ENCODE measurements at places on chromosomes 3 and 15. TPM values are rescaled to one million over a fixed set of nuclear protein-coding genes. Genes with fewer than 3 reads are reported as not detected.
A peak's percentile ranks its signal among the peaks of the same experiment; 100 is the strongest.

GRCh38 chr3:76171647-76172046 lies 386.3 kb upstream of the ZNF717 start:
- no peak for ATAC-seq

- no peak for ATAC-seq
These were observed 926 bp upstream of the SKOR1 start for GRCh38 chr15:67824197-67824968.

DNA sequence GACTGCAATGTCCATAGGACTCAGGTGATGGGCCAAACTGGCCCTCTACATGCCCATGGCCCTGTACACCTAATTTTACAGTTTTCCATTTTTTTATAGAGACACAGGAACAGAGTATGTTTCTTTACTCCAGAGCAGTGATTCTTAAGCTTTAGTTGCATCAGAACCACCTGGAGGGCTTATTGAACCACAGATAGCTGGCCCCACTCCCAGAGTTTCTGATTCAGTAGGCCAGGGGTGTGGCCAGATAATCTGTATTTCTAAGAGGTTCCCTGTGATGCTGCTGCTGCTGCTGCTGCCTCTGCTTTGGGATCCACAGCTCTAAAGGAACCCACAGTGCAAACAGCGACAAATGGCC lies 5.1 kb downstream of the RBP1 start:
- ATAC-seq, result peak; percentile 80

The WDR93 gene
- not detected for total RNA-seq

DNA sequence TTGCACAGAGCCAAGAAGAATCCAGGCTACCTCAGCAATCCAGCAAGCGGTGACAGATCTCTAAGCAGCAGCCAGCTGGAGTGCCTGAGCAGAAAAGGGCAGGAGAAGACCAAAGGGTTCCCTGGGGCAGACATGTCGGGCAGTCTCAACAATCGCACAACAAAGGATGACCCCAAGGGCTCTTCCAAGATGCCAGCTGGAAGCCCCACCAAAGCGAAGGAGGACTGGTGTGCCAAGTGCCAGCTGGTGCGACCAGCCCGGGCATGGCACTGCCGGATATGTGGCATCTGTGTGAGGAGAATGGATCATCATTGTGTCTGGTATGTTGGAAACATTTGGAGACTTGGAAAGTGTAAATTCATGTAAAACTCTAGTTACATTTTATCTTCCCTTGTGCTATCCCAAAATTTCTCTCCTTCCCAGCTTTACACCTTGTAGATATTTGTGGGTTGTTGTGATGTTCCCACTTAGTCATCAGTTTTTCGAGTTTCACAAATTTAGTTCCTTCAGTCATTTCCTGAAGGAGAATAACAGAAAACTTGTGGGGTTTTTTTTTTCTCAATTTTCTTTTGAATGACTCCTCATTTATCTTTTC lies 6.4 kb downstream of the ZDHHC23 start:
- no peak for ATAC-seq

- no peak for ATAC-seq
These were observed 135.4 kb upstream of the PFN2 start for GRCh38 chr3:150105886-150106612.

The CCDC50 gene
- total RNA-seq, result 18.7 TPM

DNA sequence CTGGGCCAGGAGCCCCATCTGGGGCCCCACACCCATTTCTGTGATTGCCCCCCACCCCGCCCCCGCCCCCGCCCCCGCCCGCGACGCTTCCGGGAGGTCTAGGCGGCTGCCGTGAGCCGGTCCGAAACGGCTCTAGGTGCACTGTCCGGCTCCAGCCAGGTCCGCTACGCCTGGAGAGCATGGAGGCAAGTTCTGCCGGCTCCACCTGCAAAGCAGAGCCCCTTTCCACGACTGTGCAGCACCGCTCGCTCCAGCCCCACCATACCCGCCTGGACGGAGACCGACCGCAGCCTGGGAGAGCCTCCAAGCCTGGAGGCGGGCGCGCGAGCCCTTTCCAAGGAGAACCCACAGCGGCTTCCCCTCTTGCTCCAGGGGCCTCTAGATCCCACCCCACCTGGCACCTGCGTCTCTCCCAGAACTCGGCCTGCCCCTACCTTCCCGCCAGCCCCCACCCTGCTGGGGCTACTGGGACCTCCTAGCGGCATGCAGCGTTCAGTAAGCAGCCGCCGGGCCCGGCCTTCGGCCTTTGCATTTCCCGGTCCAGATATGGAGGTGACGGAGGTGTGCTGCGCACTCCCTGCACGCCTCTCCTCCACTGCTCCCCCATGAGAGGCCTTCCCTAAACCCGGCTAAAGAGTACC lies 66.2 kb downstream of the KLF13 start:
- ATAC-seq, result peak; percentile 10

DNA sequence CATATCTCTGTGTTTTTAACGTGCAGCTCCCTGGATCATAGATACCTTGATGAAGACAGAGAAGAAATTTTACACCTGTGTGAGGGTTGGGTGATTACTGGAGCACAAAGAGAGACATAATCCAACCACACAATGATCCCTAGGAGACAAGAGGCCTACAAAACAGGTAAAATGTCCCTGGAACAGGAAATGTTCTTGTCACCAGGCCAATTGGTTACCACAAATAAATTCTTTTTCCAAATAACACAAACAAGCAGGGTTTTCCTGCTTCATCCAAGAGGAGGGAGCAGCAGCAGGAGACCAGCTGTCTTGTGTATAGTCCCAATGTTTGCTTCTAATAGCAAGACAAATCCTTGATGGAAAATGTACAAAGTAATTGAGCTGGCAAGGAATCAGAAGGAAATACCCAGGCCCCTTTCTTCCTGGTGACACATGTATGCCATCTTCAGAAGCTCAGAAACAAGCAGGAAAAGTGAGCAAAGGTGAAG lies 1.4 kb downstream of the MGLL start:
- ATAC-seq, result peak; percentile 2

DNA sequence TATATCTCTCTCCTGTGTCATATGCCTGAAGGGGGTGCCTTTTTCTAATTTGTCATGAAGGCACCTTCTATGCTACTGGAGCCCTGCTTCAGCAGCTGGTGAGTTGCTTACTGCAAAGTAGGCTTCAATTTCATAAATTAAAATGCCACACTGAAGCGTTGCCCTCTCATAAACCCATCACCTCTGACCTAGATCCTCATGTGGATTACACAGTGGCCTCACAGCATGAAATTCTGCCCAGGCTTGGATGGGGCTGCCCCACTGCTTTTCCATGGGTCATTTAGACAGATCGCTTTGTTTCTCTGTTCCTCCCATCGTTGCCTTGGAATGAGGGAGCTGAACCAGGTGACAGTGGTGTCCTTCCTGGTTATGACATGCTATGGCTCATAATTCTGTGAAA lies 131.2 kb downstream of the RPL22L1 start:
- no peak for ATAC-seq

- peak; percentile 29 for ATAC-seq
These were observed 353.8 kb downstream of the NAALADL2 start for GRCh38 chr3:175212896-175213295.

The PAQR5 gene
- total RNA-seq, result 13.6 TPM

GRCh38 chr3:140816372-140817195 lies 125.1 kb upstream of the SLC25A36 start:
- ATAC-seq, result no peak

GRCh38 chr3:145951441-145951840 lies 209.5 kb downstream of the PLOD2 start:
- ATAC-seq, result no peak

DNA sequence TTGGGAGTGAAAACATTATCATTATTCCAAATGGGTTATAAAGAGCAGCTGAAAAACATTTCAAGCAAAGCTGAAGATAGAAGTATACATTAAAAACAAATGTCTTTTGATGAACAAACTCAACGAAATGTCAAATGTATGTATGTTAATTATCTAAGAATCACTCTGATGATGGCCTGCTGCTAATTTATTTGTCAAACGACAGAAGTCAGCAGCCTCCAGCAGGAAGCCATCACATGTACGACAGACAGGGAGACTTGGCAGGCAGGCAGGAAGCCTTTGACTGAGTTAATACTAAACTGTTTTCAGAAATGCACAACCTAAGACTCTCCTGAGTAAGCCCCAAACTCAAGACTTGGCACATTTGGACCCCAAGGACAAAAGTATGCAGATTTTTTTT lies 491.1 kb downstream of the ZNF385D start:
- no peak for ATAC-seq

GRCh38 chr3:178671377-178671776 lies 135.1 kb downstream of the KCNMB2 start:
- ATAC-seq, result no peak

DNA sequence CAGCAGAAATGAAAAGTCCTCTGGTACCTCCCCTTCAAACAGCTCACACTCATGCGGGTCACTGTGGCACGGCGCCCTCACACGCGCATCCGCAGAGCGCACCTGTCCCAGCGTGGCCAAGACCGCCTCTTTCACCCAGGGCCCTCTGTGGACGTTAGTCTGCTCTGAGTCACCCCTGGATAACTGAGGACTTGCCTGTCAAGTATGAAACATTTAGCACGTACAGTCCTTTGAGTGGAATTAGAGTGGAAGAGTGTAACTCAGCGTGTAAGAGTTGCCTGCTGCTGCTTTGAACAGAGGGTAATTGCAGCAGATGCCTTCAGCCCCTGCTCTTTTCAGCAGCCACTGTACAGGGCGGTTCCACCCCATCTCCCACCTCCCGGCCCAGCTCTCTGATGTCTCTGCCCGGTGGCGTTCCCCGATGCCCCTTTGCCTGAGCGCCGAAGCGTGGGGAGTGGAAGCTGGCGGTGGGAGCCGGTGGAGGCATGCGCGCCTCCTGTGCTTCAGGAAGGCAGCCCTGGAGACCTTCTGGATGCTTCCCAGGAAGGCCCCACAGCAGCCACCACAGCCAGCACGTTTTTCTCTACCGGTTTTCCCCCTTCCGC lies 23.0 kb downstream of the CPN2 start:
- ATAC-seq, result peak; percentile 85

DNA sequence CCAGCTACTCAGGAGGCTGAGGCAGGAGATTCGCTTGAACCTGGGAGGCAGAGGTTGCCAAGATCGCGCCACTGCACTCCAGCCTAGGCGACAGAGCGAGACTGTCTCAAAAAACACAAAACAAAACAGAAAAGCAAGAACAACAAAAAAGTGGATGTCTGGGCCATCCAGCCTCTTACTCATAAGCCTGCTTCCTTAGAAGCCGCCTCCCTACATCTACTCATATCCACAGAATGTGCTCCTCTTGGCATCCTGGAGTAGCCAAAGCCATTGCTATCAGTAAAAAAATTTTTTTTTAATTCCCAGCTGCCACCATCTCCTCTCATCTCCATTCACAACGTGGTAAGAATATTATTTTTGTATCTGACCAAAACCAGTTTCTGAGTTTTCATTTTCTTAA lies 10.8 kb downstream of the ZSCAN2 start:
- ATAC-seq, result no peak

DNA sequence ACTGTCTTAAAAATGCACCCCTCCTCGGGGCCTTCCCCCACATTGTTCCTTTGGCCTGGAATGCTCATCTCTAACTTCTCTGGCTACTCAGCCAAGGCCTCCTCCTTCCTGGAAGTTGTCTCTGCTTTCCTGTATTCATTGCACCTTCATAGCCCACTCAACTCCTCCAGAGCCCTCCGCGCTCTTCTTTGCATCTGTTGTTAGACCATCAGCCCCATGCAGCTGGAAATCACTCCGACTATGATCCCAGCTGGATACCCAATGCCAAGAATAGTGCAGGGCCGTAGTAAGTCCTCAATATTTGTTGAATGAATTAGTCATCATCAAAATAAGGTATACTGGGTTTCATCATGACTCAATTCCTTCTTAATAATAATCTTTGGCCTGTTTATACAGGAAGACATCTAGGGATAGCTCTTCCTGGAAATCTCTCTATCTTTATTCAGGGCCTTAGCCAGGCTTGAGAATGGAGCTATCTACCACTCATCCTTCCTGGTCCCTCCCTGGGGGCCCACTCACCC lies 112.7 kb downstream of the SYNPR start:
- no peak for ATAC-seq

GRCh38 chr15:32979710-32980109 lies 214.8 kb downstream of the FMN1 start:
- ATAC-seq, result no peak

The PLSCR5 gene
- not detected for total RNA-seq

DNA sequence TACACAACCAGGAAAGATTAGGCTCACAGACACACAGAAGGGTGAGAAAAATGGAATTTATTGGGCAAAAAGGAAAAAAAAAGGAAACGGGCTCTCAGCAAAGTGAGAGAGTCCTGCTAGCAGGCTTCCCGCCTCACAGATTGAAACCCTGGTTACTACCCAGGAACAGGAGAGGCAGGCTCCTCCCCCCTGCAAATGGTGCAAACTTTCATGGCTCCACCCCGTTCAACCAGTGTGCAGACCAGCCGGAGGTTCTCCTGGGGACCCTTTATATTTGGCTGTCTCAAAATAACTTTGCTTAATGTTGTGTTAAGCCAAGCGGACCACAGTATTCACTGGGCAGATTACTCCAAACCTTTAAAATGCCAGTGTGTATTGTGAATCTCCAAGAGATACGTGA lies 40.3 kb downstream of the IL1RAP start:
- no peak for ATAC-seq

GRCh38 chr3:124699051-124699450 lies 31.2 kb upstream of the UMPS start:
- ATAC-seq, result no peak

DNA sequence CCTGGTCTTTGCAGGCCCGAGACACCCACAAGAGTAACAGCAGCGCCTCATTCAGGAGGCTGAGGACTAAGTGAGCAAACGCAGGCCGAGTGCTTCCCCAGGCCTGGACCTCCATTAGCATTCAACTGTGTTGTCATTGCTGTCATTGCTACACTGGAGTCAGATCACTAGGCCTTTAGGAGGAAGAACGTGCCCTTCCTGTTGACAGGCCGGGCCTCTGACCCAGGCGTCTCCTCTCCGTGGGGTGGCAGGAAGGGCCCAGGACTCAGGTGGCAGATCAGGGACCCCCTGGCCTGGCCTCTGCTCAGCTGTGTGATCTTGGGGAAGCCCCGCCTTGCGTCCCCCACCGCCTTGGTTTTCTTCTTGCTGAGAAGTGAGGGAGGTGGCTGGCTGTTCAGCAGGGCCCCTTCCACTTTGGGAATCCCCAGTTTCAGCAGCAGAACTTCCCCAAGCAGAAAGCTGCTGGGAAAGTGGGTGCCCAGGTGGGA lies 19.1 kb downstream of the ZDHHC19 start:
- peak; percentile 11 for ATAC-seq

The NR1D2 gene
- total RNA-seq, result 14.1 TPM

The ECE2 gene
- not detected for total RNA-seq

- no peak for ATAC-seq
These were observed 2.8 kb upstream of the HERC1 start for GRCh38 chr15:63836579-63836978.

The UBL7 gene
- 28.2 TPM for total RNA-seq

The CHRM5 gene
- total RNA-seq, result not detected

DNA sequence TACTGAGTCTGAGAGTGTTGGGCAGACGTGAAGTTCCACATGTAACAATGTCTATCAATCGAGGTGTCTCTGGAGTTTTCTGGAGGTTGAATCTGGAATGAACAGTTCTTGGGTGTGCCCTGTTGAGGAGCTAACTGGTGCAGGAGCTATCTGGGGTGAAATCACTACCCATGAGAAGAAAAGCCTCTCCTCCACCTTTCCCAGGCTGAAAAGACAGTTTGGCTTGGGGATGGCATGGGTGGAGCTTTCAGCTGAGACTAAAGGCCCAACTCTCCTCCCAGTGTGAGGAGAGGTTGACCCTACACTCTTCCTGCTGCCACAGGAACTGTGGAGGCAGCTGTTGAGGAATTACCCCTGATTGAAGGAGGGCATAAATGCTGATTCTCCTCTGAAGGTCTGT lies 54.4 kb upstream of the LRRFIP2 start:
- peak; percentile 82 for ATAC-seq

The NANOGP8 gene
- 0.44 TPM for total RNA-seq

- ATAC-seq, result peak; percentile 6
These were observed 65.5 kb downstream of the SMAD3 start for GRCh38 chr15:67130673-67131601.

Measured in esophagus mucosa (tissue), 1 donor.